ENCODE measurements at places on chromosomes 12 and 14. TPM values are rescaled to one million over a fixed set of nuclear protein-coding genes. Genes with fewer than 3 reads are reported as not detected.

The DPY19L2 gene
- 38.4 TPM for total RNA-seq

The DHH gene
- 0.47 TPM for total RNA-seq

The WNT5B gene
- total RNA-seq: 30.7 TPM

The LRP1-AS gene
- not detected for total RNA-seq

The TRPV4 gene
- not detected for total RNA-seq

The CCDC196 gene
- not detected for total RNA-seq

The DBX2 gene
- 1.6 TPM for total RNA-seq

The TTC6 gene
- total RNA-seq: 0.62 TPM

The C1QL4 gene
- 0.16 TPM for total RNA-seq

The DNAJC22 gene
- total RNA-seq: 0.78 TPM

The PMCH gene
- not detected for total RNA-seq

The MAP1LC3B2 gene
- total RNA-seq: 0.62 TPM

The TMEM253 gene
- not detected for total RNA-seq

The OR4E2 gene
- not detected for total RNA-seq

The OR6C2 gene
- not detected for total RNA-seq

The SMIM41 gene
- total RNA-seq: not detected

The KRT72 gene
- total RNA-seq: not detected

The ERBB3 gene
- 2.2 TPM for total RNA-seq

The RPL41 gene
- 1,070 TPM for total RNA-seq

The TAS2R42 gene
- not detected for total RNA-seq

The KLRF1 gene
- 0.47 TPM for total RNA-seq

The SDSL gene
- 1.6 TPM for total RNA-seq

The TSPAN11 gene
- 4.8 TPM for total RNA-seq

The KRT82 gene
- total RNA-seq: not detected

The LRRK2 gene
- 12.2 TPM for total RNA-seq

The MUCL1 gene
- total RNA-seq: not detected

The NUBPL gene
- 17.0 TPM for total RNA-seq

The DCTN2 gene
- 103 TPM for total RNA-seq

The RAB15 gene
- total RNA-seq: 28.9 TPM

The TIGAR gene
- total RNA-seq: 4.7 TPM

The CYP46A1 gene
- total RNA-seq: 2.3 TPM

The SSPN gene
- 3.7 TPM for total RNA-seq

The KRT74 gene
- not detected for total RNA-seq

The TBX3 gene
- total RNA-seq: 1.2 TPM

The ADCY6 gene
- 31.5 TPM for total RNA-seq

The CD27 gene
- 0.94 TPM for total RNA-seq

The HCAR3 gene
- 0.16 TPM for total RNA-seq

The ADGRD1 gene
- 1.9 TPM for total RNA-seq

The PLEKHH1 gene
- total RNA-seq: 5.5 TPM

The FOXG1 gene
- 75.5 TPM for total RNA-seq

The OXA1L gene
- 33.5 TPM for total RNA-seq

The LRRC23 gene
- total RNA-seq: 7.6 TPM

The RAD51B gene
- 9.8 TPM for total RNA-seq

The LHX5 gene
- not detected for total RNA-seq

The KRT78 gene
- 1.9 TPM for total RNA-seq

The GLI1 gene
- total RNA-seq: 0.16 TPM

The BHLHE41 gene
- total RNA-seq: 1.1 TPM

The PLA2G1B gene
- not detected for total RNA-seq

The SOAT2 gene
- not detected for total RNA-seq

The C14orf39 gene
- not detected for total RNA-seq

The NANOG gene
- not detected for total RNA-seq

The TMEM119 gene
- 2.2 TPM for total RNA-seq

The SNAPC1 gene
- 8.9 TPM for total RNA-seq

The FAM222A gene
- 2.5 TPM for total RNA-seq

The EFS gene
- 17.5 TPM for total RNA-seq

The RNF212B gene
- not detected for total RNA-seq

The RACGAP1 gene
- 22.0 TPM for total RNA-seq

The KRT7 gene
- total RNA-seq: not detected
